ENCODE measurements at places on chromosomes 6 and 20. TPM values are rescaled to one million over a fixed set of nuclear protein-coding genes. Genes with fewer than 3 reads are reported as not detected.

- no peaks in the 10 kb centered on the region for H3K27me3 ChIP-seq
- no peak for DNase-seq
- no peak overlapping the region for H3K4me3 ChIP-seq
- H3K36me3 ChIP-seq, result no peaks in the 10 kb centered on the region
- peaks cover 10% of the 10 kb centered on the region for H3K4me1 ChIP-seq
Measured at GRCh38 chr6:6931071-6932025, 176.4 kb upstream of the RREB1 start.

GRCh38 chr6:118718903-118719302 is 67.5 kb upstream of the CEP85L start:
- DNase-seq, result no peak
- no peaks in the 10 kb centered on the region for H3K36me3 ChIP-seq
- peaks cover 12% of the 10 kb centered on the region for H3K4me1 ChIP-seq
- H3K27ac ChIP-seq, result no peak overlapping the region
- H3K4me3 ChIP-seq, result no peak overlapping the region

DNA sequence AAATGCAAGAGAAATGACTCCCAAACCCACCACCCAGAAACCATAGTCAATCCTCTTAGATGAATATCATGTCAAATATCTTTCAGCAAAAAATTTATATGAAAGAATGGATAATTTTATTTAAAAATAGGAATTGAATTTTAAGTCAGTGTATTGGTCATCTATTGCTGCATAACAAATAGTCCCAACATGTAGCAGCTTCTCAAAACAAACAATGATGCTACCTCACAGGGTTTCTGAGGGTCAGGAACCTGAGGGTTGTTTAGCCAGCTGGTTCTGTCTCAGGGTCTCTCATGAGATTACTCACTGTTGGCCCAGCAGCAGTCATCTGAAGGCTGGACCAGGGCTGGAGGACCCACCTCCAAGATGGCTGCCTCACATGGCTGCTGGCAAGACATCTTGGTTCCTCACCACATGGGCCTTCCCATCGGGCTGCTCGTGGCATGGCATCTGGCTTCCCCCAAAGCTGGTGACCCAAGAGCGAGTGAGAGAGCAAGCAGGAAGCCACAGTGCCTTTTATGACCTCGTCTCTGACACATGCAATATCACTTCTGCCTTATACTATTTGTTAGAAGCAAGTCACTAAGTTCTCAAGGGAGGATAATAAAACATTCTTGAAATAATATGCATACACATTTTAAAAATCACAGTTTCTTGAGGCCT is 36.3 kb downstream of the BANF2 start:
- no peaks in the 10 kb centered on the region for H3K36me3 ChIP-seq
- no peak overlapping the region for H3K4me3 ChIP-seq
- no peak overlapping the region for H3K27ac ChIP-seq
- H3K27me3 ChIP-seq, result peaks cover under 1% of the 10 kb centered on the region
- DNase-seq, result no peak

- H3K4me1 ChIP-seq, result no peaks in the 10 kb centered on the region
- DNase-seq, result no peak
Measured at GRCh38 chr6:96787846-96788580, 49.3 kb downstream of the GPR63 start.

DNA sequence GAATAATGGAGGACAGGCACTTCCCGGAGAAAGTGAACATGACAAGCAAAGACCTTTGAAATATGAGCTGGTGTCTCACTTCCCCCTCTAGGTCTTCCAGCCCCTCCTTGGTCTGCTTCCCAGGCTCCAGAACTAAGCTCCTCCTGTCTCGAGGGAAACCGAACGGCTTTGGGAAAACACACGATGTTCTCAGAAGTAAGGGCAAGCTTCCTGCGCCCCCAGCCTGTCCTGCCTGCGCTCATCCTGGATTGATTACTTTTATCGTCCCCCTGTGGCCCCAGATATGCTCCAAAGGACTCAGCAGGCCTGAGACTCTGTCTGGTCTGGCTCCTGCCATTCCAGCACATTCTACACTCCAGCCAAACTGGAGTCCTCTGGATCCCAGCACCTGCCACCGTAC is 83.4 kb downstream of the ZNF217 start:
- H3K36me3 ChIP-seq, result no peaks in the 10 kb centered on the region
- H3K4me1 ChIP-seq, result no peaks in the 10 kb centered on the region
- H3K4me3 ChIP-seq, result no peak overlapping the region
- DNase-seq, result peak; percentile 54

PROKR2 gene
- total RNA-seq, result not detected

DNA sequence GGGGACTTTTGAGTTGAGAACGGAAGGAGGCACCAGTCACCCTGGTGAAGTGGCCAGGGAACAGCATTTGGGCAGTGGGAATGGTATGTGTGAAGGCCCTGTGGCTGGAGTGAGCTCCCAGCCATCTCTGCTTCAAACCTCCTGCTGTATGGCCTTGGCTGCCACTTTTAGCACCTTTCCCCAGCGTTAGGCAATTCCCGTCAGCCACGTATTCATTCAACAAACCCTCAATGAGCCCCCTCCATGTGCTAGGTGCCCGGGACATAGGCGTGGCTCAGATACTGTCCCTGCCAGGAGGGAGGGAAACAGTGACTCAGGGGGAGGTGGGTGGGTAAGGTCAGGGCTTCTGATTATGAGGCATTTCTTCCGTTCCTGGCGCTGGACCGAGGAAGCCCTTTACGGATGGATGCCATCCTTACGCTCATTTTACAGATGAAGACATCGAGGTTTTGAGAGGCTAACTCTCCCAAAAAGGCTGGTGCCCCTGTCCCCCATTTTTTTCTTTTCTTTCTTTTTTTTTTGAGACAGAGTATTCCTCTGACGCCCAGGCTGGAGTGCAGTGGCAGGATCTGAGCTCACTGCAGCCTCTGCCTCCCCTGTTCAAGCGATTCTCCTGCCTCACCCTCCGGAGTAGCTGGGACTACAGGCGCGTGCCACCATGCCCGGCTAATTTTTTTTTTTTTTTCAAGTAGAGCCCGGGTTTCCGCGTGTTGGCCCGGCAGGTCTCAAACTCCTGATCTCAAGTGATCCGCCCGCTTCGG is 37.5 kb downstream of the SRC start:
- peak overlapping the region; percentile 69 for H3K4me3 ChIP-seq
- H3K4me1 ChIP-seq, result no peaks in the 10 kb centered on the region
- DNase-seq, result peak; percentile 32
- H3K27ac ChIP-seq, result no peak overlapping the region
- no peaks in the 10 kb centered on the region for H3K27me3 ChIP-seq

MMP24 gene
- total RNA-seq, result 0.27 TPM

HLA-DPA1 gene
- 22.8 TPM for total RNA-seq

BPIFB4 gene
- total RNA-seq, result not detected

COL9A3 gene
- total RNA-seq, result not detected

PCSK2 gene
- not detected for total RNA-seq

BMP2 gene
- total RNA-seq, result 2.9 TPM

DNA sequence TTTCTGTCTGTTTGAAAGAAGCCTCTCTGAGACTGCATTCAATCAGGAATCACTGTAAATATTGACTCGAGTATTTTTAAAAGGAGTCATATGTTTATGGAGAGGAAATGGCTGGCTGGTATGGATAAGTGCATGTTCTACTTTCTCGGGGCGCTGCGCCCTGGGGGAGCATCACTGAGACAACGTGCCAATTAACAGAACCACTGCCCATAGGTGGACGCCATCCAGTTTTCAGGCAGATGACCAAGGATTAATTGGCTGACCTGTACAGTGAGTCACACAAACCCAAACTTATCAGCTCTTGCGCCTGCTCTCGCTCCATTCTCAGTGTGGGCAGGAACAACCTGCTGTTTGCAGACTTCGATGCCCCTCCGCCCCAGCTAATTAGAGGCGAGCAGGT is 571.2 kb downstream of the QKI start:
- no peak for DNase-seq
- no peaks in the 10 kb centered on the region for H3K36me3 ChIP-seq
- H3K4me1 ChIP-seq, result no peaks in the 10 kb centered on the region
- no peak overlapping the region for H3K27ac ChIP-seq

FOXQ1 gene
- not detected for total RNA-seq

PRKN gene
- 19.5 TPM for total RNA-seq

HLA-DRB1 gene
- 23.4 TPM for total RNA-seq

DNA sequence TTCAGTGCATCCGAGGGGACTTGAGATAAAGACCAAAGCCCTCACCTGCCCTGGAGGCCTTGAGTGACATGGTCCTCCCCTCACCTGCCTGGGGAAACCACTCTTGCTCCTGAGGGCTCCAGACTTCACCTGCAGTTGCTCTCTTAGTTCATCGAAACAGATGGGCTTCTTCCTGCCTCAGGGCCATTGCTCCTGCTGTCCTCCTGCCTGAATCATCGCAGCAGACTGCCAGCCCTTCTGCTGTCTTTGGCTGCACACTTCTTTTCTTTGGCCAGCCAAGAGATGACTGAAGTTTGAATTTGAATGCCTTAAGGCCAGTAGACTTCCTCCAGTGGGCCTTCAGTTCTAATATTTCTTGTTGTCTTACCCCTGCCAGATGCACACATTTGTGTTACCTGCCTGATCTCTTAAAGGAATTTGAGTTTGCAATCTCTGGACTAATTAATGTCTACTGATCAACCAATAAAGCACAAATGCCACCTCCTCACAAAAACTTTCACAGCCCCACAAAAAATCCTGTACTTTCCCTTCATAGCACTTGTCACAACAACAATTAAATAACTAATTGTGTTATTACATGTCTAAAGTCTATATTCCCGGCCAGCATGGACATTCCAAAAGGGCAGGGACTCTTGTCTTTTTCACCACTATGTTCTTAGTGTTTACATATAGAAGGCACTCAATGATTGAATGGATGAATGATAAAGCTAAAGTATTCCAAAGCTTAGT is 56.7 kb upstream of the SGK1 start:
- no peak for DNase-seq
- peaks cover 5% of the 10 kb centered on the region for H3K4me1 ChIP-seq
- H3K27ac ChIP-seq, result no peak overlapping the region
- no peaks in the 10 kb centered on the region for H3K36me3 ChIP-seq
- H3K27me3 ChIP-seq, result no peaks in the 10 kb centered on the region

GRCh38 chr6:139126255-139126654 is 8.6 kb upstream of the HECA start:
- no peaks in the 10 kb centered on the region for H3K27me3 ChIP-seq
- no peak overlapping the region for H3K4me3 ChIP-seq
- no peak overlapping the region for H3K27ac ChIP-seq

GRCh38 chr20:23361119-23361475 is 885 bp upstream of the GZF1 start:
- H3K27me3 ChIP-seq, result no peaks in the 10 kb centered on the region
- no peak for DNase-seq
- H3K4me3 ChIP-seq, result peak overlapping the region; percentile 77
- peak overlapping the region; percentile 99 for H3K27ac ChIP-seq
- H3K4me1 ChIP-seq, result peaks cover 48% of the 10 kb centered on the region

- peak; percentile 67 for DNase-seq
- no peak overlapping the region for H3K4me3 ChIP-seq
- H3K4me1 ChIP-seq, result peaks cover 5% of the 10 kb centered on the region
- H3K27ac ChIP-seq, result no peak overlapping the region
Measured at GRCh38 chr20:8431538-8432434, 299.7 kb downstream of the PLCB1 start.

- no peaks in the 10 kb centered on the region for H3K4me1 ChIP-seq
- no peaks in the 10 kb centered on the region for H3K27me3 ChIP-seq
- H3K4me3 ChIP-seq, result no peak overlapping the region
- DNase-seq, result no peak
- no peaks in the 10 kb centered on the region for H3K36me3 ChIP-seq
Measured at GRCh38 chr6:21836772-21837425, 243.3 kb downstream of the SOX4 start.

DNA sequence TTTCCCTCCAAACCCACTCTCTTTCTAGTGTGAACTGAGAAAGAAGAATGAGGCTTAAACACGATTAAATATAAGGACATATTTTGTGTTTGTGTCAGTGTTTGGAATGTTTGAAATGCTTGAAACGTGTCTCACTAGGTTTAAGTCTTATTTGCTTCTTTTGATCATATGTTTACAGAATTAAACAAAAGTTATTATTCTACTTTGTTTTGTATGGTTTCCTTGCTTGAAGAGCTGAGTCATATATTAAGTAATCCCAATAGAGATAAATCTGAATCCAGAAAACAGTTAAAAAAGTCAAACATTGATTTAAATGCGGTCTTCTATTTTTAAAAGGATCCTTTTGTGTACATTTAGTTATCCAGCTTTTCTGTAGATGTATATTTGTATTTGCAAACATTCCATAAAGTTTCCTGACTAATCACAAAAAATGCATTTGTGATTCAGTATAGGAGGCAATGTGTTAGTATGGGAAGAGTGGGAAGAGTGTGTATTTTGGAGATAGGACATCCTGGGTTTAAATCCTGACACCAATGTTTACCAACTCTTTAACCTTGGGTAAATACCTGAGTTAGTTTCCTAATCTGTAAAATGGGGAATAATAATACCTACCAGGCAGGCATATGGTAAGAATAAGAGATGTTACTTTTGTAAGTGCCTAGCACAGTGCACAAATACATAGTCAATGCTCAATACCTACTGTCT is 72.9 kb downstream of the TSBP1 start:
- no peak for DNase-seq
- H3K4me1 ChIP-seq, result no peaks in the 10 kb centered on the region
- no peaks in the 10 kb centered on the region for H3K27me3 ChIP-seq
- H3K36me3 ChIP-seq, result no peaks in the 10 kb centered on the region
- H3K27ac ChIP-seq, result no peak overlapping the region
- H3K4me3 ChIP-seq, result no peak overlapping the region

DNA sequence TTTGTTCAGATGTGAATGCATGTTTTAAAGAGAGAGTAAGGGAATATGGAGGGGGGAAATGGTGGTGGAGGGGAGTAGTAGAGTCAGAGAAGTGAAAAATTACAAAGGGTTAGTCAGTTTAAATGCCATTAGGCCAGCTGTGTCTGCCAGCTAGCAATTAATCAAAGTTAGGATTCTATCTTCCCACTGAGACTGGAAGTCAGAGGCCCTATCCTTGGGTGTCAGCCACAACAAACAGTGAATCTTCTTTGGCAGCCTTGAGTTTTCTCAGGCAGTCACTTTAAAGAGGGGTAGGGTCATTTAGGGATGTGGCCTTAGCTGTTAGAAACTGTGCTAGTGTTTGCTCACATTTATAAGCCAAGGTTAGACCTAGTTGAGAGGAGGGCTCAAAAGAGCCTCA is 120.5 kb upstream of the BTBD3 start:
- no peaks in the 10 kb centered on the region for H3K4me1 ChIP-seq
- H3K36me3 ChIP-seq, result no peaks in the 10 kb centered on the region
- H3K4me3 ChIP-seq, result no peak overlapping the region
- H3K27me3 ChIP-seq, result no peaks in the 10 kb centered on the region
- no peak overlapping the region for H3K27ac ChIP-seq

C20orf96 gene
- 1.0 TPM for total RNA-seq

All from psoas muscle (tissue), 8 donors.